ENCODE measurements at places on chromosomes 16 and 17.
A peak's percentile ranks its signal among the peaks of the same experiment; 100 is the strongest.

DNA sequence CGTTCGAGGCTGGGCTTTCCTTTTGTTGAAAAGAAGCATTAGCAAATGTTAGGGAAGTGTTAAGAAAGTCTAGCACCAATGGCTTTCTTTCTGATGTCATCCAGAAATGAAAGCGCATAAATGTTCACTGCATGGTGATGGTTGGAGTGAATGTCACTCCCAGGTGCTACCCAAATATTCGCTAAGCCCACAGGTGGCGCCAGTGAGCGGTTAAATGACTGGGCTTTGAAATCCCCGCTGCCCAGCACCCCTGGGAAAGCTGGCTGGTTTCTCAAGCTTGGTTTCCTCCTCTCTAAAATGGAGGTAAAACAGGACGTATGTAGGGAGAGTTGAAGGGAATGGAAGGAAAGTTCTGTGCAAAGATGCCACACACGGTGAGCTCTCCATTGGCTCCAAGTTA is 104.4 kb downstream of the IRX5 start:
- DNase-seq: peak; percentile 33
- H3K27me3 ChIP-seq: no peaks in the 10 kb centered on the region
- H3K4me1 ChIP-seq: 0 out of 2 replicates have a peak, but pooled peaks cover 5% of the 10 kb centered on the region
- H3K36me3 ChIP-seq: no peaks in the 10 kb centered on the region
- H3K27ac ChIP-seq: no peak overlapping the region

DNA sequence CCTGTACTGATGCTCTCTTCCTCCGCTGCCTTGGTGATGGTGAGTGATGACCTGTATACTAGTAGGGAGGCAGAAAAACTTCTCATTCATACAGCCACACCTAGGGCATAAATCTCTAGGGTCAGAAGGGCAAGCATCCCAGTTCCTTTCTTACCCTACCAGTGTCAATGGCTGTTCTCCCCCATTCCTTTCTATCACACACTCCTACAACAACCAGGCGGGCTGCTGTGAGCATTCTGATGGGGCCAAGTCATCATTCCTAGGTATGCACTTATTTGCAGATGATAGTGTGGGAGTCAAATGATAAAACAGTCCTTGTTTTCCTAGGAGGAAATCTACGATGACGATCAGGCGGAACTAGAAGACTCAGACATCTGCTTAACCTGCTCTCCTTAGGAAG is 14.0 kb upstream of the SLC6A4 start:
- DNase-seq: no peak
- no peak overlapping the region for H3K4me3 ChIP-seq
- H3K36me3 ChIP-seq: peaks cover 14% of the 10 kb centered on the region
- peaks cover 10% of the 10 kb centered on the region for H3K4me1 ChIP-seq
- no peak overlapping the region for H3K27ac ChIP-seq
- no peaks in the 10 kb centered on the region for H3K27me3 ChIP-seq

DNA sequence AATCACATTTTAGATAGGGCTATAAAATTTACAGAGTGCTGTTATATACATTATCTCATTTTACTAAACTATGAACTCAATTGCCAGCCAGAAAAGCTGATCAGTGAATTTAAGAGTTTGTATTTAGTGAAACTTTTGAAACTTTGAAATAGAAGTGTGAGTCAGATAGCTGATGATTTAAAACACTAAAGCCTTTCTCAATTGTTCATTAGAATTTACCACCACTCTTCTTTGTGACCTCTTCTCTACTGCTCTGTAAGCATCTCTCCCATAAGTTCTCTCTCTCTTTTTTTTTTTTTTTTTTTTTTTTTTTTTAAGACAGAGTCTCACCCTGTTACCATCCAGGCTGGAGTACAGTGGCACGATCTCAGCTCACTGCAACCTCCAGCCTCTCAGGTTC is 43.7 kb downstream of the GOSR1 start:
- DNase-seq: peak; percentile 43
- peak overlapping the region; percentile 58 for H3K4me3 ChIP-seq
- H3K36me3 ChIP-seq: peaks cover 10% of the 10 kb centered on the region
- H3K27ac ChIP-seq: peak overlapping the region; percentile 97

- peak overlapping the region; percentile 85 for H3K4me3 ChIP-seq
- no peak overlapping the region for H3K27ac ChIP-seq
- no peaks in the 10 kb centered on the region for H3K36me3 ChIP-seq
- no peaks in the 10 kb centered on the region for H3K27me3 ChIP-seq
Measured at GRCh38 chr16:28924399-28924761, 658 bp downstream of the RABEP2 start.

GRCh38 chr17:55161935-55162555 is 102.7 kb upstream of the HLF start:
- H3K4me3 ChIP-seq: no peak overlapping the region
- no peaks in the 10 kb centered on the region for H3K27me3 ChIP-seq
- no peaks in the 10 kb centered on the region for H3K36me3 ChIP-seq
- H3K4me1 ChIP-seq: peaks cover 30% of the 10 kb centered on the region
- peak; percentile 89 for DNase-seq

GRCh38 chr16:75590920-75591843 is 25.0 kb downstream of the GABARAPL2 start:
- H3K4me3 ChIP-seq: peak overlapping the region; percentile 38
- H3K36me3 ChIP-seq: no peaks in the 10 kb centered on the region
- no peaks in the 10 kb centered on the region for H3K27me3 ChIP-seq
- peak overlapping the region; percentile 83 for H3K27ac ChIP-seq

Measured in GM23248 (cell line).